Dorsolateral prefrontal cortex (tissue), 122 donors: ENCODE measurements at places on chromosomes 6 and 20. TPM values are rescaled to one million over a fixed set of nuclear protein-coding genes. Genes with fewer than 3 reads are reported as not detected.

FERMT1 gene
- 2.2 TPM for total RNA-seq

PDE10A gene
- 62.7 TPM for total RNA-seq

EPPIN gene
- total RNA-seq = not detected

NR2E1 gene
- total RNA-seq = 20.4 TPM

XPO5 gene
- total RNA-seq = 43.6 TPM

OVOL2 gene
- total RNA-seq = 2.9 TPM

LRRN4 gene
- 0.18 TPM for total RNA-seq

SLC32A1 gene
- 7.8 TPM for total RNA-seq

KIF3B gene
- 44.7 TPM for total RNA-seq

TFAP2C gene
- total RNA-seq = 0.29 TPM

SLC17A2 gene
- total RNA-seq = not detected

- DNase-seq = no peak
These were observed 1.5 kb upstream of the NINL start for GRCh38 chr20:25586877-25587276.

DNA sequence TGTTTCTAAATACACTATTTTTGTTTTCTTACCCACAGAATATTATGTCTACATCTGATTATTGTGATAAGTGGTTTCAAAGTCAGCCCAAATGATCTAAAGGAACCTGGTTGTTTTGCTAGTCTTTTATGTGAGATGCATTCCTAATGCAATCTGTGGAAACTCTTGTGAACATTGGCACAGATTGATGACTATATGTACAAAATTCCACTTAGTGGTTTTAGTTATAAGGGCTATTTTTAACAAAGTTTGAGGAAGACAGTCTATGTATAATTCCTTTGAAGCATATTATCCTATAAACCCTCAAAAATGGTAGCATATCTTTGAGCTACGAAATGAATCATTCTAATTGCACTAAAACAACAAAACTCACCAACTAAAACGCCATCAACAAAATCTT, 140.9 kb downstream of the GRIK2 start:
- no peak for DNase-seq

- no peak for DNase-seq
These were observed 20.9 kb downstream of the SLC9A8 start for GRCh38 chr20:49833483-49833882.

- DNase-seq = no peak
These were observed 31.4 kb upstream of the AKAP7 start for GRCh38 chr6:131103901-131104300.

GRCh38 chr6:111980143-111980542, 73.8 kb upstream of the CCN6 start:
- no peak for DNase-seq

GRCh38 chr6:3510617-3511016, 53.8 kb upstream of the SLC22A23 start:
- no peak for DNase-seq

GRCh38 chr20:41366546-41367392, at the start of gene EMILIN3:
TSS of gene EMILIN3 (minus strand) at chr20:41366818. CDS start at chr20:41366634, 184 bp downstream.
- DNase-seq = no peak

DNA sequence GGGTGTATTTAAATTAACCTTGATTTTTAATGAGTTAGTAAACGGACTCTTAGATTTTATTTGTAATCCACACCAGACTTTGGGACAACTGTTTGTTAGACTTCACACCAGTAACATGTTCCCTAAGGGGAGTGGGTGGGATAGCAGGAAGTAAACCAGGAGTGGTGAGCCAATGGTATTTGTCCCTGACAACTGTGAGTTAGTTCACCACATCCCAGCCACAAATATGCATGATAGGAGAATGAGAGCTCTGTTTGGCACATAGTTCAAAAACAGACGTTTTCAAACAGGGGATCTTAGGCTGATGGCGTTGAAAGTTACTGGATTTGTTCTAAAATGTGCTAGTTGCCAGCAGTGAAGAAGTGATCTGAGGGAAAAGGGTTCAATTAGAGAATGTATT, 18.7 kb upstream of the COL10A1 start:
- DNase-seq = no peak

DNA sequence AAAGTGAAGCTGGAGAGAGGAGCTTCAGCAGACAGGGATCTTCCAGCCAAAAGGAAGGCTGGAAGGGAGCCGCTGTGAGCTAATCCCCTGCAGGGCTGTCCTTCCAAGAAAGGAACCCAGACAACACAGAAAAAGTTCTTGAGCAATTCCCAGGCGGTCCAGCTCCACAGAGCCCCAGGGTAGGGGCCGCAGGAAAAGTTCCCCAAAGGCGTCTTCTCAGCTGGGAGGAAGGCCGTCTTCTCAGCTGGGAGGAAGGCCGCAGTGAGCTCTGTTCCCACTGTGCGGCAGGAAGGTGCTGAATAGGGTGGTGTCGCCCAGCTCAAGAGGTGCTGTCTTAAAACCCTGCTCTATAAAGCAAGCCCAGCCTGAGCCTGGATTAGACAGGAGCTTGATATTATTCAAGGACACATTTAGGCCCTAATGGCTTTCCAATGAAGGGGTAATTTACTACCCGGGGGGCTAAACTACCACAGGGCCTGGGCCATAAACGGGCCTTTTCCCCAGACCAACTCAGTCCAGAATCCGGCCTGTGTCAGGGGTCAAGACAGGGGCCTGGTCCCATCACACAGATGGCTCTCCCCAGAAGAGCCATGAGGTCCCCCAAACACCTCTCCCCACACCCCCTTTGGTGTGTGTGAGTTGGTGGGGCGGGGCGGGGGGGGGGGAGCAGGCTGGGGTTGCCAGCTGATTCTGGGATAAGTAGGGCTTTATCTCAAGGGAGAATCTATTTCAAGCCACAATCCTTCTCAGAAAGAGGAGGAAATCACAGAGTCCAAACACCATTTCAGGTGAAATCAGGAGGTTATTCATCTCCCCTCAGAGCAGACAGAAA, 103.6 kb downstream of the NOL4L start:
- no peak for DNase-seq

DNA sequence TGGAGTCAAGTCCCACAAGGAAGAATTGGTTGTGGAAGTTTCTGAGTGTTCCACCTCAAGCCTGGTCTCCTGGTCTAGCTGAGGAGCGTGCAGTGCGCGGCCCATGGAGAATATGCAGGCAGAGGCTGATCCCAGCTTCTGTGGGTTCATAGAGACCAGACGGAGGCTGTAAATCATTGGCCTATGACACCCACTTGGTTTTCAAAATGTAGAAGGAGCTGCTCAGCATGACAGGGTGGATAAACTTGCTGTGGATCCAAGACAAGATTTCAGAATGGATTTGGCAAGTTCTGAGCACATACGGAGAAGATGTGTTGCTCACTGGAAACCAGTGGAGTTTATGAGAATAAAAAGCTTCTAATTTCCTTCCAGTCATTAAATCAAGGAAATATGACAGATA, 744 bp downstream of the KIF25 start:
- no peak for DNase-seq

DNA sequence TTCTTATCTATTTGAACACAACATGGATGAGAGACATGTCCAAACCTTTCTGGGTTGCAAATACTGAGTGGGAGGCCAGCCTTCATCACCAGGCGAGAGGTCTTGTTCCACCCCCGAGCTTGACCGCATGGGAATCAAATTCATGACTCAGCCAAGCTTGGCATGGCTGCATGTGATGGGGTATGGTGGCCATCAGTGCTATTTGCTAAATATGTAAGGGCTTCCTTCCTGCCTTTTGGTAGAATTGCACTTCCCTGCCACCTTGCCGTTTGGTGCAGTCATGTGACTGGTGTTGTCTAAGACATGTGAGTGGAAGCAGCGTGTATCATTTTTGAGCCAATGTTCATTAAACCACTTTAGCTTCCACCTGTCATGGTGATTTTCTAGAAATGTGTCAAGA, 508.9 kb upstream of the SULF2 start:
- DNase-seq = no peak

- DNase-seq = no peak
These were observed 43.0 kb upstream of the FRMD1 start for GRCh38 chr6:168122011-168122410.

GRCh38 chr6:14349507-14349906, 231.9 kb downstream of the CD83 start:
- DNase-seq = no peak

- no peak for DNase-seq
These were observed 132.6 kb upstream of the BTN3A2 start for GRCh38 chr6:26232306-26232939.

DNA sequence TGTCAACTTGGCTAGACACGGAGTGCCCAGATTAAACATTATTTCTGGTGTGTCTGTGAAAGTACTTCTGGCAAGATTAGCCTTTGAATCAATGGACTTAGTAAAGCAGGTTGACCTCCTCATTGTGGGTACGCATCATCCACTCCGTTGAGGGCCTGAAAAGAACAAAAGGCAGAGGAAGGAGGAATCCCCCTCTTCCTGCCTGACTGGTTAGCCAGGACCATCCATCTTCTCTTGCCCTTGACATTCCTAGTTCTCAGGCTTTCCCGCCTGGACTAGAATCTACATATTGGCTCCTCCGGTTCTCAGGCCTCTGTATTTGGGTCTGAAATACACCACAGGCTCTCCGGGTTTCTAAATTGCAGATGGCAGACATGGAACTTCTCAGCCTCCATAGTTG, 74.0 kb upstream of the POPDC3 start:
- DNase-seq = no peak

DNA sequence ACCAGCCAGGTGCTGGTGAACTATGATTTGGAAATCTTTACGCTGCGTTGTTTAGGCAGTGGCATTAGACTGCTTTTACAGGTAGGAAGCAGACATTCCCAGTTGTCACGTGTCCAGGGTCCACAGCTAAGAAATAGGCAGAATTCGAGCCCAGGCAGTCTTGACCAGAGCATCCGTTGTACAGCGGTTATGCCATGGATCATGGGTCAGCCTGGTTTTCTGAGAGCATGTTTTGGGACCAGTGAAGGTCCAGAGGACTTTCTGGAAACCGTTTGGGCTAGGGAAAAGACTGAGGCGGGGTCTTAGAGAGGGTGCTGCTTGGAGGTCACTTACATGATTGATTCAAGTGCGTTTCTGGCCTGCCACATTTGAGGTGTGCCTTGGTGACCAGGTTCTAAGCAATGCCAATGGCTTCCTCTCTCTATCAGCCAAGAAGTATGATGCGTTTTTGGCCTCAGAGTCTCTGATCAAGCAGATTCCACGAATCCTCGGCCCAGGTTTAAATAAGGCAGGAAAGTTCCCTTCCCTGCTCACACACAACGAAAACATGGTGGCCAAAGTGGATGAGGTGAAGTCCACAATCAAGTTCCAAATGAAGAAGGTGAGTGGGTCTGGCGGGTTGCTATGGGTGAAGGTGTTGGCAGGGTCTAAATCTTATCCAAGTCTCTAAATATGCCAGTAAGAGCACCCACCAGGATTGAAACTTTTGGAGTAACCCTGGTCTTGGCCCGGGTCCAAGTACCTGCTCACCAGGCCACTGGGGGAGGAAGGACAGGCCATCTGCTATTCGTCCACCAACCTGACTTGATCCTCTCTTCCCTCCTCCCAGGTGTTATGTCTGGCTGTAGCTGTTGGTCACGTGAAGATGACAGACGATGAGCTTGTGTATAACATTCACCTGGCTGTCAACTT, 1.8 kb downstream of the RPL10A start:
- DNase-seq = no peak

- no peak for DNase-seq
These were observed 37.7 kb upstream of the ASF1A start for GRCh38 chr6:118856301-118856700.

DNA sequence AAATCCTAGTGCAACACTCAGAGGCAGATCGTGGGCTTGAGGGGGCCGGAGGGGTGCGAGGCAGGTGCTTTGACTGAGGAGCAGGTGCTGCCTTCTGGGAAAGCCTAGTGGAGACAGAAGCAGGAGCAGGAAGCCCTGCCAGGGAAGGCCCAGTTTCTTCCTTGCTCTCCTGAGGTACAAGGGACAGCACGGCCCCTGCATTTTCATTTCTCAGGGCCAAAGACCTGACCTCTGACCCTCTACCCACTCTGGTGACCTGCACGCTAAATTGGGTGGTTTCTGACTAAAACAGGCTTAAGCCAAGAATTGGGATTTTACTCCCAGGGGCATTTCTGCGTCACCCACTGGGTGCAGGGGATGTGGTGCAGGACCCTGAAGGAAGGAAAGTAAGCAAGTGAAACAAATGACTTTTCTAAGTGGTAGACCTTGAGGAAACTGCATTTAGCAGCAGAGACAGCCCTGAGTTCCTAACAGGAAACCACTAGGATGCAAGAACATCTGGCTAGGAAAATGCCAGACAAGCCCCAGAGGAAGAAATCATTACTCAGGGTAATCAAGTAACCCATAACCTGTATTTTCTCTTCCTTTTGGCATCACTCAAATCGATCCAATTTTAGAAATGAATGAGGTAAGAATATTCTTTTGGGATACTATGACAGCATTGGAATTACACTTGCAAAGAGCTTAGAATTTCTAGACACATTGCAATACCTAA, 141.7 kb downstream of the CD164 start:
- no peak for DNase-seq

- no peak for DNase-seq
These were observed 87.5 kb downstream of the PREX1 start for GRCh38 chr20:48740292-48740649.

DNA sequence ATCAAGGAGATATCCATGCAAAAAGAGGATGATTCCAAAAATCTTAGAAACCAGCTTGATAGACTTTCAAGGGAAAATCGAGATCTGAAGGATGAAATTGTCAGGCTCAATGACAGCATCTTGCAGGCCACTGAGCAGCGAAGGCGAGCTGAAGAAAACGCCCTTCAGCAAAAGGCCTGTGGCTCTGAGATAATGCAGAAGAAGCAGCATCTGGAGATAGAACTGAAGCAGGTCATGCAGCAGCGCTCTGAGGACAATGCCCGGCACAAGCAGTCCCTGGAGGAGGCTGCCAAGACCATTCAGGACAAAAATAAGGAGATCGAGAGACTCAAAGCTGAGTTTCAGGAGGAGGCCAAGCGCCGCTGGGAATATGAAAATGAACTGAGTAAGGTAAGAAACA, 10.1 kb upstream of the SNRNP48 start:
- no peak for DNase-seq

GRCh38 chr6:11805259-11806053, 26.9 kb upstream of the ADTRP start:
- DNase-seq = no peak

GRCh38 chr6:36897609-36898008, 11.9 kb downstream of the C6orf89 start:
- peak; percentile 28 for DNase-seq

- DNase-seq = no peak
These were observed 174.1 kb downstream of the KHDC1L start for GRCh38 chr6:73051147-73051546.

- DNase-seq = no peak
These were observed 405 bp downstream of the RNF146 start for GRCh38 chr6:127266892-127267645.

DNA sequence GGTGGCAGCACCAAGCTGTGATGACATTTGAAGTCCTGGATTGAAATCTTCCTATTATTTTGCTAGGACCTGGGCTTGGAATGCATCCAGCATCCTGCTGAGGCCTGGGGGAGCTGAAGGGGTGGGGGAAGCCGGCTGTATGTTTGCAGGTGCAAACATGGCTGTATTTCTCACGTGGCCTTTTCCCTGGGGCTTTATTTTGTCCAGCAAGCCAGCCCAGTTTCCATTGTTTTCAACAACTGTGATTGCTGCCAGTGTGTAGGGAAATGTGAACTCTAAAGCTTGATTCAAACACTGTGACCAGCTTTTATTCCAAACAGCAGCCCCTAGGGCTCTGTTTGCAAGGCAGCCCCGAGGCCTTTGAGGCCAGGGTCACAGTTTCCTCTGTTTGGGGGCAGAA, 683.0 kb downstream of the DHX35 start:
- no peak for DNase-seq
